SW 1271 (cell line): ENCODE measurements at places on chromosomes 16 and 17.
A peak's percentile ranks its signal among the peaks of the same experiment; 100 is the strongest.

DNA sequence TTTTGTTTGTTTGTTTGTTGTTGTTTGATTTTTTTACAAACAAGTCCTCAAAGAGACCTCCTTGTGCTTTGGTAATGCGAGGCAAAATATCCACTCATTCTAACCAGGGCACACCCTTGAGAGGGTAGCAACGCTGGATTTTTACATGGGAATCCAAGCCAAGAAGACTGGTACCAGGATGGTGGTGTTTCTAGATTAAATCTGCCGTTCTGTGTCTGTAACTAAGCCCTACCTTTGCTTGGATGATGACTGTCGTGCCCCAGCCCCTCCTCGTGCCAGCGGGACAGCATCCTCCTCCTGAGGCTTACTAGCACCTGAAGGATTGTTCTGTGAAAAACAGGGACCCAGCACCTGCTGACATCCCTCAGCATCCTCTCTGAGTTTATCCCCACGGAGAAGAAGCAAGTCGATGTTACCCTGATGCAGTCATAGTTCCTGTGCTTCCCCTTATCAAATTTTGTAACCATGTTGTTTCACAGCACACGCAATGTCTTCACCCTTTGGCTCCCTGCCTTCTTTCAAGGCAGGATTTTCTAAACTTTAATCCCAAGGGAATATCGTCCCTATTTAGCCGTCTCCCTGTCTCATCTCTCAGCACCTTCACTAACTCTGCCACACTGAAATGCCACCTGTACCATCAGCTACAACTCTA is 5.1 kb upstream of the HSBP1 start:
- no peak for DNase-seq

GRCh38 chr17:59396134-59396826 is 64.8 kb downstream of the YPEL2 start:
- DNase-seq, result no peak

DNA sequence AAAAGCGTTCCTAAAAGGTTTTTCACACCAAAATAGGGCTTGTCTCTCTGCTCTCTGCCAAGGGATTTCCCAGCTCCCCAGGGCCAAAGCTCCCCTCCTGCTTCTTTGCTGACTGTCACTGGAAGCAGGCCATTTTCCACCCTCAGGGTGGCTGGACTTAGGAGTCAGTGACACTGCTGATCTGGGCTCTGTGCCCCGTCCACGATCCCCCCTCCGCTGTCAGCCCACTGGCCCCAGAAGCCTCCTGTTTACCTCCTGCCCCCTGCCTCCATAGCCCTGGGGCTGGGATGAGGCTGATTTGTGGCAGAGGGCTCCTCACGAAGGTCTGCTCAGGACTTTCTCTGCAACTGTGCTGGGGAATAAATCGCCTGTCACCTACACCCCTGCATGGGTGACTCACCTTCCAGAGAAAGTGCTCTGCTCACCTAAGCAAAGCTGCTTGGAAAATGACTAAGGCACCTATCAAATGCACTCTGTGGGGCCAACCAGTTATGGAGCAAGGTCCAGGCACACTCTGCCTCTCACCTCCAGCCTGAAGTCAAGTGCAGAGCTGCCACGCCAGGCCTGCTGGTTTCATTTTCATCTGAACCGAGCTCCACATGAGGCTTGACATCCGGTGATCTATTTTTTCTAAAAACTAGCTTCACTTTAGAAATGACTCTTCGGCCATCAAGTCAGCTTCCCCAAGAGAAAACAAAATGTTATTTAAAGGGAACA is 4.9 kb downstream of the MAP3K14 start:
- no peak for DNase-seq

- no peak for DNase-seq
Observed at GRCh38 chr16:72430121-72430520, 258.2 kb upstream of the PMFBP1 start.

- DNase-seq, result no peak
Observed at GRCh38 chr17:76080768-76081287, 1.8 kb downstream of the ZACN start.

DNA sequence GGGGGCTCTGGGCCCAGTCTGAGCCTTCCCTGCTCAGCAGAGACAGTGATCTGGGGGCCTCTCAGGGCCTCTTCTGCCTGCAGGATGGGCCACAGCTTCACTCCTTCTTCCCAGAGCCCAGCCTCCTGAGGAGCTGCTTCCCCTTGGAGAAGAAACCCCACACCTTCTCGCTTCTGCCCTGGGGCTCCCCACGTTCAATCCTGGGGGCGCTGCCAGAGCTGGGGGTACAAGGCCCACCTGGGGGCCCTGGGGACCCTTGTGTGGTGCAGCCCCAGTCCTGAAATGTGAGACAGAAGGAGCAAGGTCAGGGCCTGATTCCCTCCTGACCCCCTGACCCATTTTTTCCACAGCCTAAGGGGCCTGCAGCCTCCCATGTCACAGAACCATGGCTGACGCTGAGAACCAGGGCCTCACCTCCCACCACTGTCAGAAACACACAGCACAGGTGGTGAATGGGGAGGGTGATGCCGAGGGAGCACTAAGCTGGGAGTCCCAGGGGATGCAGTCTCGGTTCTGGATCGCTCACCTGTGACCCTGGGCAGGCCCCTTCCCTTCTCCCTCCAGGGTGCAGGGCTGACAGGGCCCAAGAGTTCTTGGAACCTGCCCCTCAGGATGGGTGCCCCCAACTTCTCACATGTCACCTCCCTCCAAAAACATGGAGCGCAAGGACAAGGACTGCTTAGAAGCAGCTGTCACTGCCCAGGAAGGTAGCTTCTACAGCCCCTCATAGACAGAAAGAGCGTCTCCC is 21.6 kb upstream of the MPO start:
- DNase-seq, result no peak

GRCh38 chr17:79113699-79114457 is 39.3 kb downstream of the ENGASE start:
- DNase-seq, result no peak

GRCh38 chr17:42618442-42619150 is 9.1 kb downstream of the TUBG1 start:
- DNase-seq, result no peak

- DNase-seq, result no peak
Observed at GRCh38 chr17:33142705-33143299, 150.3 kb downstream of the ASIC2 start.

DNA sequence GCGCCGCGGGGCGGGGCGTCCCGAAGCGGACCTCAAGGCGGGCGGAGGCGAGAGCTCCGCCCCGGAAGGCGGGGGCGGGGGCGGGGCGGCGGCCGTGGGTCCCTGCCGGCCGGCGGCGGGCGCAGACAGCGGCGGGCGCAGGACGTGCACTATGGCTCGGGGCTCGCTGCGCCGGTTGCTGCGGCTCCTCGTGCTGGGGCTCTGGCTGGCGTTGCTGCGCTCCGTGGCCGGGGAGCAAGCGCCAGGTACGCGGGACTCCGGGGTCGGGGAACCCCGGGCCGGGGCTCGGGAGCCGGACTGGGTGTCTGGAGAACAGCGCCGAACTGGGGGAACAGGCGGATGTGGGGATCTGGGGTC is at the start of gene TNFRSF12A:
Gene TNFRSF12A (plus strand): TSS at position 122 of the 357 bp plus-strand sequence. CDS start 30 bp downstream, at position 152.
- DNase-seq, result peak; percentile 45

GRCh38 chr17:57772774-57773173 is 27.7 kb upstream of the CCDC182 start:
- no peak for DNase-seq

- no peak for DNase-seq
Observed at GRCh38 chr16:83187405-83187804, 560.6 kb downstream of the CDH13 start.

DNA sequence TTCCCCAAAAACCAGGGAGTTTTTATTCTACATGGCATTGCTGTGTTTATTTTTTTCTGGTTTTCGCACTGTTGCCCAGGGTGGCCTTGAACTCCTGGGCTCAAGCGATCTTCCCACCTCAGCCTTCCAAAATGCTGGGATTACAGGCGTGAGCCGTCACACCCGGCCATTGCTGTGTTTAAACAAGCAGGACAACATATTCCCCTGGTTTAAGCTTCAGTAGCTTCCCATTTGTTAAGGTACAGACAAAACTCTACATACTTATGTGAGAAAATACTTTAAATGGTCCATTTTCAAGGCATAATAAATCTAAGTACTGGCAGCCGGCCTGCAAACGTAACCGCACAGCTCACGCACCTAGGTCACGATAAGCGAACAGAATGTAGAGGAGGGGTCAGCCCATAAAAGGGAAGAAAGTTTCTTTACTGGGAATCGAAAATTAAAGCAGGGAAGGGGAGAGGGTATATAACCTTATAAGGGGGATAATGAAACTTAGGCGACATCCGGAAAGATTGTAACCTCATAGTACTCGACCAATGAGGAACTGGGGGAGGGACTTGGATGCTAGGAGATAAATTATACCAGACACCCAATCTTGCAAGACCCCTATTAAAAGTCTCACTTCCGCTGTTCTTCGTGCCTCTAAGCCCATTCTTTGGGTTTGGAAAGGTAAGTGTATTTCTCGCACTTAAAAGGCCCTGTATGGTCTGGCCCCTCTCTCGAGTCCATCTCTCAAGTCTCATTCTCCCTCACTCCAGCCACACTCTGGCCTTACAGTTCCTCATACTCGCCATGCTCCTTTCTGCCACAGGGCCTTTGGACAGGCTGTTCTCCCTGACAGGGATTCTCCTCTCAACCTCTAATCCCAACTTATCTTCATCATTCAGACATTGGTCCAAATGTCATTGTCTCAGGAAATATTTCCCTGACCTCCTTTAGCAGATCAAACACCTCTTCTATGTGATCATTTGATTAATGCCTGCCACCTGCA is 59.2 kb downstream of the TEX14 start:
- no peak for DNase-seq

GRCh38 chr16:14005335-14005734 is 65.8 kb upstream of the MRTFB start:
- DNase-seq, result no peak

DNA sequence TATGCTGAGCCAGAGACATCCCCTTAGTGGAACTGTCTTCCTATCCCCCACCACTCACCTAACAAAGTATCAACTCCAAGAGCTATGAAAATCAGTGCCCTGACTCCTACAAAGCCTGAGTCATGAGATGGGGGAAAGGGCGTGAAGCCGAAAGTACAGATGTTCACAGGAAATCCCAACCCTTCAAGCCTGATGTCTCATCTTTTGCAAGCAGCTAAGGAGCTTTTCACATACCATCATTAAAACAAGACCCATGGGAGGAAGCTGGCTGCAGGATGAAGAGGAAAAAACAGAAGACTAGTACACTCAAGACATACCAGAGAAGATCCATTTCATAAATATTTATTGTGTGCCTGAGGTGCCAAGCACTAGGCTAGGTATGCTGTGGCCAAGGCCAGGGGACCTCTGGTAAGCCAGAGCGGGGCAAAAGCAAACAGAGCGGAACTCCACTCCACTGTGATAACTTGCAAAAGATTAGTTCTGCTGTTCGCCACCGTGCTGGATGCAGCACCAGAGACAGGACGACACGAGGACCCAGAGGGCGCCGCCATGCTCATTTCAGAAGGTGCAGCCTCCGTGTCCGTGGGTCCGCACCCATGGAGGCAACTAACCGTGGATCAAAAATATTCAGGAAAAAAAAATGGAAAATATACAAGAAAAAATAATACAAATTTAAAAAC is 4.5 kb upstream of the MNT start:
- peak; percentile 23 for DNase-seq

- DNase-seq, result peak; percentile 85
Observed at GRCh38 chr16:30491744-30492308, 19.3 kb downstream of the ITGAL start.

GRCh38 chr16:65546353-65546791 is 424.5 kb upstream of the CDH11 start:
- no peak for DNase-seq

GRCh38 chr17:58528443-58528842 is 14.0 kb upstream of the MTMR4 start:
- DNase-seq, result no peak

- DNase-seq, result no peak
Observed at GRCh38 chr16:56252835-56253234, 61.5 kb downstream of the GNAO1 start.

- DNase-seq, result no peak
Observed at GRCh38 chr16:66473051-66473571, 46.0 kb downstream of the BEAN1 start.

DNA sequence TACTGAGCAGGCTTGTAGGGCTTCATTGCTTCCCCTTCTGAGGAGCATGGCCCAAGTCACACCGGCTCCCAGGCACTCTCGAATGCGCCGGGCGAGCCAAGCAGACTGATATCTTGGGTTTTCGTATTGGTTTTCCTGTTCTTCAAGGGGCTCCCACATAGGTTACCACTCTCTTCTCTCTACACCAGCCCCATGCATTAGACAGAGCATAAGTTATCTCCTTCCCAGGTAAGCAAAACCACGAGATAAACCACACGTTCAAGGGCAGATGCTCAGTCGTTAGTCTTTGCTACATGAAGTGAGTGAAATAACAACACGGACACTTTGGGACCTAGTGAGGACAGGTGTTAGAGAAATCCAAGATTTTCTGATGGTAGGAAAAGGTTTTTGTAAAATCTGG is 211.2 kb downstream of the ABCC12 start:
- DNase-seq, result no peak

DNA sequence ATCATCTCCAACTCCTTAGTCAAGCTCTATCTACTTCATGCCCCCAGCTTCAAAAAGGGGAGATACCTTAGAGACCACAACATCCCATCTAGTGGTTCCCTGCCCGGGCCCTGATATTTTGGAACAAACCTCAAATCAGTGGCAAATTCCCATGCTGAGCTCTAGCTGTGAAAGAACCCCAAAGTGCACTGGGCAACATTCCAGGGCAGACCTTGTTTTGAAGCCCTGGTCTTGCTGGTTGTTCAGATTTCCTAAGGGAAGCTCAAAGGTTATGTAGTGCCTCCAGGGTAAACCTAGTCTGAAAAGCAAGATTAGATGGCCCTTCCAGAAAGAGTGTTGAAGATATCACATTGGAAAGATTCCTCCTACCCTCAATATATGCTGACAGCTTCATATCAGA is 16.3 kb downstream of the FAM117A start:
- no peak for DNase-seq
